ENCODE measurements at places on chromosomes 11 and 22.

- DNase-seq, result no peak
Observed at GRCh38 chr11:5007561-5007960, 12.9 kb downstream of the OR51L1 start.

DNA sequence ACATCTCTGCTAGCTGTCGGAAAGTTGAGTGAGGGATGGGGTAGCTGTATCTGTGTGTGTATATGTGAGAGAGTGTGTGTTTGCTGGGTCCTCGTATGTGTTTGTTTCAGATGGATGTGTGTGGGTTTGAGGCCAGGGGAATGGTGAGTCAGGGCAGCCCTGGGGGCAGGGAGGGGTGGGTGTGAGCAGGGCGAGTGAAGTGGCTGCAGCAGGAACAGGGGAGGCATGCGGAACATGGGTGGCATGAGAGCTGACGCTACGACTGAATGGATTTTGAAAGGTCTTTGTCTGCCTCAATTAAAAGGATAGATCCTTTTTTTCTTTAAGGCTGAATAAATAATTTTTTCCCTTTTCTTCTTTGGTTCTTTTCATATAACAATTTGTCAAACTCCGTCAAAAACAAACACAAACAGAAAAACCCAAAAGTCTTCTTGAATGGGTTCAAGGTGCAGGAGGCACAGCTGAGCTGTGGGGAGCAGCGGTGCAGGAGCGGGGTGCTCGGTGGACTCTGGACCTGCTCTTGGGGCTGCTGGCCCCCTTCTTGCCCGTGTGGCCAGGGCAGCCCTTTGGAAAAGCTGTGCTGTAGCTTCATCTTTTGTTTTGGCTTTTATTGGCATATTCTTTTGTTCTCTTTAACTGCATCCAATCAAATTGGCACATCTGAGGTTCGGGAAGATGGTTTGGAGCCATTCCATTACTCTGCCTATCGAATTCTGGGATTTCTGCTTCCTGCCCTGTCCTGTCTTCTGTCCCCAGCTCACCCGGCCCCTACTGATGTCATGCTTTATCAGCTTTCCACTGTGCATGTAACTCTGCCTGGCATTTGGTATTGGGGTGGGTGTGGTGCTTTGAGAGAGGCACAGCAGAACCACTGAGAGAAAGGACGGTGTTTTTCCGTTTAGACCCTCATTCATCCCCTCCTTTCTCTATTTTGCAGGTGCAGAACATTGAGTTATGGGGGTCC, 80.1 kb downstream of the ADAMTS15 start:
- no peak for DNase-seq

DNA sequence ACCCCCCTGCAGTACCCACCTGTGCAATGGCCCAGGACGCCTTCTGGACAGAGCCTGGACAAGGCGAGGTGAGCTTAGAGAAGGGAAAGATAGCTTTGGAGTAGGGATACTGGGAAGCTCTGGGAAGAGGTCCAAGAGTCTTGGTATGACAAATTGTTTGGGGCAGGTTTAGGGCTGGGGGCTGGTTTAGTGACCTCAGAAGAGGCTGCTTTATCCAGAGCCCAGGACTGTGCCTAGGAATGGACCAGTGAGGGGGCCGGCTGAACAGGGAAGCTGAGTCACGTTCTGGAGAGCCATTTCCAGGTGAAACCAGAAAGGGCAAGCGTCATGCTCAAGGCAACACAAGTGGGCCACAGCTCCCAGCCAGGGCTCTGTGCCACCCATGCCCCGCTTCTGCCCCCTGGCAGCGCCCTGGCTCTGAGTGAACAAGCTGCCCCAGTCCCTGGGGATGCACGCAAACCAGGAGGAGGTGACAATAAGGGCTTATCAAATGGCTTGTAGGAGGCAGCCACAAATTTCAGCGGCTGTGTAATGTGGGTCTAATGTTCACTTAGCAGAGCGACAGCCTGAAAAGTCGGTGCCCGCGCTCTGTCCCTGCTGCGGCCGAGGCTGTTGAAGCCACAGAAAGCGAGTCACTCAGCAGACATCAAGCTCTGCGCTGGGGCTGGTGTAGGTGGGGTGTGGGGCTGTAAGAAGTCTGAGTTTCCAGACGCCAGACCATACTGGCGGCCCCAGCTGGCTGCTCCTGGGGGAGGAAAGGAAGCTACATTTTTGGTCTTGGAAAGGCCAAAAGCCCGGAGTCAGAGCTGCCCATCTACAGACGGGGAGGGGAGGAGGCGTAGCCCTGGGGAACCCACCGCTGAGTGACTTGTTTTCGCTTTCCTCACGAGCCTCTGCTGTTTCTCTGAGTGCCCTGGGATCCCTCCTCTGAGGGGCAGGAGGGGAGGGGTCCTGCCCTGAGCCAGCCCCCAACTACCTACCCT, 18.3 kb upstream of the SYT7 start:
- no peak for DNase-seq

DNA sequence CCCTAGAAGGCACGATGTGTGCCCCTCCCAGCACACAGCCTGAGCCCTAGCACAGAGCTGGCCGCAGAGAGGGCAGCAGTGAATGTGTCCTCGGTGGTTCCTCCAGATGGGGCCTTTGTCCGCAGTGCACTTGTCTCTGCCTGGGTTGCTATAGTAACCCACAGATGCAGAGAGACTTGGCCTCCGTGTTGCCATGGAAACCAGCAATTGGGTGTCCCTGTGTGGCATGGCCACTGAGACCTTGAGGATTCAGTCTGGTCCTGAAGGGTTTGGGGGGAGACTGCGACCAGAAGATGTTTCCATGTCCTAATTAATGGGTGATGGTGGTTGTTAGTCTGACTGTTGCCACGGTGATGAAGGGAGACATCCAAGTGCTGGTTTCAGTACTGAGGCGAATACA, 42.6 kb upstream of the TUB start:
- DNase-seq, result no peak

GRCh38 chr11:32079553-32079952, 11.3 kb upstream of the RCN1 start:
- DNase-seq, result no peak

DNA sequence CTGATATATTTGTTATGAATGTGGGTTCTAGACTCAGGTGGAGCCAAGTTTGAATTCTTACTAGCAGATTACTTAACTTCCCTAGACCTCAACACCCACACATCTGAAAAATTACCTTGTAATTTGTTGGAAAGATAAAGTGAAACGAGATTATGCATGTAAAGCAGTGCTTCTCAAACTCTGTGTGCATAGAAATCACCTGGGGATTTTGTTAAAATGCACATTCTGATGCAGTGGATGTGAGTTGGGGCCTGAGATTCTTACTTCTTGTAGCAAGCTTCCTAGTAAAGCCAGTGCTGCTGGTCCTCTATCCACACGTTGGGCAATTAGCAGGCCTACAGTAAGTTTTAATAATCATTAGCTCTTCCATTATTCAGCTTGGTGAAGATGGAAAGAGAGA, 15.1 kb upstream of the CEP295 start:
- no peak for DNase-seq

- DNase-seq, result no peak
Observed at GRCh38 chr11:131686836-131687235, 316.4 kb downstream of the NTM start.

- DNase-seq, result no peak
Observed at GRCh38 chr11:134474070-134474860, 62.2 kb upstream of the B3GAT1 start.

DNA sequence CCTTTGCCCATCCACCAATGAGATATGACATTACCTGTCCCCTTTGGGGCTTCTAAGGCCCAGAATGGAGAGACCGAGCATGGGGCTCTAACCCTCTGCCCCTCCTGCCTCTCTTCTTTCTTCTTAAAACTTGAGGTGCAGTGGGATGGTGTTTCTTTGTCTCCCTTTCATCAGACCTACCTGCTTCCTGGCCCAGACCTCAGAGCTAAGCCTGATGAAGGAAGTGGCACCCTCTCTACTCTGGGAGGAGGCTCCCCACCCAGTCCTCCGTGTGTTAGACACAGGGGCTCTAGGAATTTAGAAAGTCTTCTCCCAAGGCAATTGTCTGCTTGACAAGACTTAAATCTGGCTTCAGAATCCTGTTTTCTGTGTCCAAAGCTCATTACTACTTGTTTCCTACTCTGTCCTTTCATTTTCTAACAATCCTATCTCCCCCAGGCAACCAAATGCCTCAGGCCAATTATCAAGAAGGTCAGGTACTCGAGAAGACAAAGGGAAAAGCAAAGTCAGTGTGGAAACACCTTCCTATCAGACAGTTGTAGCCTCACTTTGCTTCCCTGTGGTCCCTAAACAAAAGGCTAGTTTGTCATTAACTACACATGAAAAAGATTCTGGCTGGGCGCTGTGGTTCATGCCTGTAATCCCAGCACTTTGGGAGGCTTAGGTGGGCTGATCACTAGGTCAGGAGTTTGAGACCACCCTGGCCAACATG, 20.3 kb upstream of the PARVA start:
- DNase-seq, result no peak

DNA sequence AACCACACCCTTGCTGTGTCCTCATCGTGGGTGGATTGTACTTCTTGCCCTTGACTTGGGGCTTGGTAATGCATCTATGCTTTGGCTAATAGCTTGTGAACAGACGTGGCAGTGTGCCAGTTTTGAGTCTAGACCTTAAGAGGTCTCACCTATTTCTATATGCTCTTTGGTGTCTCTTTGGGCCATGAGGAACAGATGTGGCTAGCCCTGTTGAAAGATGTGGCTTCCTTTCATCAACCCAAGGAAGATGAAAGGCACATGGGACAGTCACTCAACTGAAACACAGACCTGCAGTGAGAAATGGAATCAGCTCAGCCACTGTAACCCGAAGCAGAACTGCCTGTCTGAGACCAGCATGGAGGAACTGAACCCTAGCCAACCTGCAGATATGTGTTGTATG, 7.9 kb upstream of the NELL1 start:
- no peak for DNase-seq

GRCh38 chr11:103648670-103649400, 387.6 kb upstream of the DDI1 start:
- DNase-seq, result no peak

DNA sequence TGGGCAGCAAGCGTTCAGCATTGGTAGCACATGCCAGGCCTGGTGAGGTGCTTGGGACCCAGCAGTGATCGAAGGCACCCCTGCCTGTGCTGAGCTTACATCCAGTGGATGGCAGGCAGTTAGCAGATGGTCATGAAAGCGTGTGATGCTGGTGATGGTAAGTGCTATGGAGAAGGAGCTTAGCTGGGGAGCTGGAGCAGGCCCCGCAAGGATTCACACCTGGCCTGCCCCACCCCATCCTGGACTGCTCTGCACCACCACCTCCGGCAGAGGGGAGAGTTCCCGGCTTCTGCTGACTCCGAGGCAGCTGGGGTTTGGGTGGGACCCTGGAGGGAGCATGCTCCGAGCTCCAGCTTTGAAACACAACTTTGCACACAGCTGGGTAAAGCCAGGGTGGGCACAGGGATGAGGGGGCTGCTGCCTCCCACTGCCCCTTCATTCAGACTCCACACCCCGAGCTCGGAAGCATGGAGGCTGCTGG, 16.2 kb downstream of the MPPED1 start:
- no peak for DNase-seq

- no peak for DNase-seq
Observed at GRCh38 chr11:132472411-132473172, 1059.7 kb downstream of the OPCML start.

GRCh38 chr11:47130543-47130942, 46.1 kb downstream of the ARFGAP2 start:
- no peak for DNase-seq

DNA sequence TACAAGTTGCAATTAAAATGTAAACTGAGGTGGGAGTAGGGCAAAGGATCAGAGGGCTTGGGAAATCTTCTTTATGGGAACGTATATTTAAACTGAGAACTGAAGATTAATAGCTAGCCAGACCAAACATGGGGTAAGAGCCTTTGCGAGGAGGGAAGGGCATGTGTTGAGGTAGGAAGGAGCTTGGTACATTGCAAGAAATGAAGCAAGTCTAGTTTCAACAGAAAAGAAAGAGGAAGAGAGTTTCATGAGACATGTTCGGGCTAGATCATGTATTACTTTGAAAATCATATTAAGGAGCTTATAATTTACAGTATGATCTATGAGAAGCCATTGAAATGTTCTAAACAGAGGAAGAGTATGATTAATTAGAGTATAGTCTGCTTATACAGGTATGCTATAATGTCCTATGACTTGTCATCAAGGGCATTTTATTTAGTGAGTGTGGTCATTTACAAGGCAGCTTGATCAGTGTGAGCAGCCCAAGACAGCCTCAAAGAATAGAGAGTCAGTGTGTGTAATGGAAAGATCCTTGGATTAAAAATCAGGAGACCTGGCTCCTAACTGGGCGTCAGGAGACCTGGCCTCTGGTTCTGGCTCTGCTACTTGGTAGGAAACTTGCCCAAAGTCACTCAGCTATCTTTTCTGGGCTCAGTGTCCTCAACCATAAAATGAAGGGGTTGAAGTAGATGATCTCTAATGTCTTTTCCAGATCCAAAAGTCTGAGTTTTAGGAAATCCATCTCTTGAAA, 10.9 kb downstream of the GAS2 start:
- DNase-seq, result no peak

DNA sequence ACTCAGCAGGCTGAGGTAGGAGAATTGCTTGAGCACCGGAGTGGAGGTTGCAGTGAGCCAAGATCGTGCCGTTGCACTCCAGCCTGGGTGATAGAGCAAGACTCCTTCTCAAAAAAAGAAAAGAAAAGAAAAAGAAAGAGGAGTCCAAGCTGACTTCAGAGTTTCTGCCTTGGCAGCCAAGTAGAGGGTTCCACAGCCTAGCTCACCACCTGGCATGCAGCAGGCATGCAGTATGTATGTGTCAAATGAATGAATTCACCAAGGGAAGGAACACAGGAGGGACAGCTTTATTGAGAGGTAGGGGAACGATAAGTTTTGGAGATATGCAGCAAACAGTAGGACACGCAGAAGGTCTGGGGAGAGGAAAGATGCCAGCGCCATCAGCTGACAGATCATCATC, 230.4 kb downstream of the BUD13 start:
- DNase-seq, result no peak

- DNase-seq, result no peak
Observed at GRCh38 chr11:76838678-76839068, 22.0 kb upstream of the ACER3 start.

DNA sequence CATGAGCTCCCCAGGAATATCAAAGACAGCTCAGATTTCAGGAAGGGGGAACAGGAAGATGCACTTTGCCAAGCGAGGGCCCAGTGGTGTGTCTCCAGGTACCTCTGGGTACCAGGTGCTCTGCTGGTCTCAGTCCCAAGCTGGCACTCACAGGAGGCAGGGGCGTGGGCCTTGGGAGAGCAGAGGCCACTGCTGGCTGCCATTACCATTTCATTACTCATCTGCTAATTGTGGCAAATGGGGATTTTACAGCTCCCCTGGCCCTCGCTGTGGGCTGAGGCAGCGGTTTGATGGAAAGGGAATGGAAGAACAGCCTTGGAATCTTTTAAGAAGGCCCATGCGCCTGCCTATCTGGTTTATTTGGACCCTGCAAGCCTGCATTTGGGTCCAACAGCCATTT, 192.0 kb upstream of the NAV2 start:
- DNase-seq, result no peak

- DNase-seq, result no peak
Observed at GRCh38 chr11:78187366-78188285, 800 bp downstream of the KCTD21 start.

GRCh38 chr22:36546092-36546804, 17.3 kb upstream of the EIF3D start:
- DNase-seq, result peak; percentile 53
